Ecto neural progenitor cell (in vitro differentiated cells): ENCODE measurements at places on chromosomes 13 and 19.

- no peak for DNase-seq
These were observed 16.4 kb upstream of the PRR19 start for GRCh38 chr19:42285541-42285941.

DNA sequence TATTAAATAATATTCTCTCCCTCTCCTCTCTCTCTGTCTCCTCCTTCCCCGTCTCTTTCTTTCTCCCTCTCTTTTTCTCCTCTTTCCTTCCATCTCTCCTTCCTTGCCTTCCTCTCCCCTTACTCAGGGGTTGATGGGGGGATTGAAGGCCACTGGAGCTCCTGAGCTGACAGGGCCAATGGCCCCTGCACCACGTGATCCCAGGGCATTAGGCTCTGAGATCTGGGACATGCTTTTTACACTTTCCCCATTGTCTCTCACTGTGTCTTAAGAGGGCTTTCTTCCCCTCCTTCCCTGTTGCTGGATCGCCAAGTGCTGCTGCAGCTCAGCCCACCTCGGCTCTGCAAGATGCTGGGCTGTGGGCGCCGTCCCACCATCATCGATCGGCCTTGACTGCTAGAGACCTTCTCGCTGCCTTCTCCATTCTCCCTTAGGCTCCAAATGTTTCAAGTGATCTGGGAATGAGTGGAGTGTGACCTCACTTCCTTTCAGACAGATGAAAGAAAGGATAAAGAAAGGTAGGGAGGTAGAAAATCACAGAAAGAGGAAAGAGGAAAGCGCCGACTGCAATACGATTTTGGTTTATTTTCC, 42.2 kb downstream of the COL4A1 start:
- no peak for DNase-seq

DNA sequence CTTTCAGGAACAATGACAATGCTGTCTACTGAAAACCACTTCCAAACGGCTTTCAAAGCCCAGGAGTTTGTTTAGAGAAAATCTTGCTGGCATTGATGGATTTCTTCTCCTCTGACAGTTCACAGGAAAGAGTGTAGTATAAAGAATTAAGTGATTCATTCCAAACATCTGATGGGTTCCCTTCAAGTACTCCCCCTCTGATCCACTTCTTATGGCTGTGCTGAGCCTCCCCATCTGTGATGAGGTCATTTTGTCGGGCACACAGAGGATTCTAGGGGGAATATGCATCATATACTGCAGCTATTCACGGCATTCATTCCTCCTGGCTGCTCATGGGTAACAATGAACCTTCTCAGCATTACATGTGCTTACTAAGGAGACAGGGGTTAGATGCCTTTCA, 107.9 kb downstream of the RGCC start:
- no peak for DNase-seq

DNA sequence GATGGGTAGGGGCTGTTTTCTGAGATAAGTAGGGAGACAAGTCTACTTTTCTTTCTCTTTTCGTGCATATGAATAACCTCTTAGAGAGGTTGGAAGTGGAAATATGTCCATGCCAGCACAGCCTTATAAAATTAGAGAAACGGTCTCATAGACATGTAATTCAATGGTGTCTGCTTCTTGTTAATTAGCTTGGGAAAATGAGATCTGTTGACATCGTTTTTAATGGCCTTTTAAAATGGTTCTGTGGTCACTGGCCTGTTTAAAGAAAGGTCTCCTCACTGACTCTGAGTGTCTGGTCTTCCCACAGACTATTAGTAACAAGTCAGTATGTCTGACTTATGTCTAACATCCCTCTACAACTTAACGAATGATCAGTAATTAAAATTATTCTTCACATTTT, 487.1 kb downstream of the SLITRK6 start:
- no peak for DNase-seq

GRCh38 chr13:44667943-44668342, 91.8 kb upstream of the TSC22D1 start:
- DNase-seq: no peak

GRCh38 chr19:46886546-46887239, 25.9 kb downstream of the ARHGAP35 start:
- no peak for DNase-seq

GRCh38 chr13:40208517-40208916, 457.9 kb downstream of the FOXO1 start:
- DNase-seq: no peak

DNA sequence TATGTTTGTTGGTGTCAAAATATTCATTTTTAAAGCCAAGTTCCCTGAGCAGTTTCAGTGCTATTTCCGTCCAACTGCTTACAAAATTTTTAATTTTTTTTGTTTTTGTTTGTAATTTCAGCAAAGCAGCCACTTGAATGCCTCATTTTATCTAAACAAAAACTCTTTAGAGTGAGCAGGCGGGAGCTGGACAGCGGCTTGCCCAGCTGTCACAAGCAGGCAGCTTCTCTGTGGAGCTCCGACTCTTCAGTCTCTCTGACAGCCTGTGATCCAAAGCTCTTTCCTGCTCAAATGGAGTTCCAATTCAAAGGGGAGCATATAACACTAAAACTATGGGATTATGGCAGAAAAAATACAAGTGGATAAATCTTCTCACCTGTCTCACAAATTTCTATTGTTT, 618.3 kb upstream of the PCDH20 start:
- no peak for DNase-seq

DNA sequence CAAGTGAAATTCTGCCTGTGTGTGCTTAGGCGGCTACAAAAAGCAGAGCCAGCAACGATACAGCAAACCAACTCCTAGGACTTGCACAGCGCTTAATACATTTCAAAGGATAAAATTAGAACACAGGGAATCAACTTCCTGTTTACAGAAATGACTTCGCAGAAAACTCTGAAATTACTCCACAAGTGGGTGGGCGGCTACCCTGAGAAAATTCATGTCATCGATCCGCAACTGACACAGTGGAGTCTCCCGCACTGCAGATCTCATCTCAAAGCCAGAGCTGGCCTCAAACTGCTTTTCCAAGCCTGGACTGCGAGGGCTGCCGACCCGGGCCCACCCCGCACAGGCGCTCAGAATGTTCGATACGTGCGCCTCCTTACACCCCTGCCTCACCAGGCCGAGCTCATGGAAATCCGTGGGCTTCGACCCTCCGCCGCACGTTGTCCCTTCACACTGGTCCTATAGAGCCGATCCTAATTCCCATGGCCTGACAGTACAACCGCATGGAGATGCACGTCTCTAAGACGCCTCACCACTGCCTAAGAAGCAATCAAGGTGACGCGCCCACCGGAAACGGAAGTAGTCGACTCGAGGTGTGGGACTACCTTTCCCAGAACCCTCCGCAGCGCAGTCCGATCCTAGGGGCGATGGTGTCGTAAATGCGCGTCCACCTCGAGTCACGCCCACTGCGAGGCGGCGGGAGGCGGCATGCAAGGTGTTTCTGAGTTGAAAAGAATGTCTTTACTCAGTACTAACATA, at the start of gene ZNF229:
Gene ZNF229, minus strand, starts transcription at position 557 of the 759 bp plus-strand sequence. CDS start 5,625 bp downstream, outside the sequence.
- peak; percentile 92 for DNase-seq

DNA sequence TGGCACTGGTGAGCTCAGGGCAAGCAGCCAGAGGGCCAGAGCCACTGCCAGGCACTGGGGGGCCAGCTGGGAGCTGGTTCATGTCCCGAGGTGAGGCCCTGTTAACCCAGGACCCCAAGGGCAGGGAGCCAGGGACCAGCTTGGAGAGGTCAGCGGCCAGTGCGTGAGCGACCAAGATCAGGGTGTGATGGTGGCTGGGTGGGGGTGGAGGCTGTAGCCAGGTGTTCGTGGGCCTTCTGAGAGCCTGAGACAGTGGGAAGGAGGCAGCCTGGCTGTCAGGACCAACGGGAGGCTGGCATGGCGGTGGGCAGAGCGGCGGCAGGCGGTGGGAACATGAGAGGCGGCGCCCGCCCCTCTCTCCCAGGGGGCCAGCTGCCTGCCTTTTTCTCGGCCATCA, 8.1 kb upstream of the KPTN start:
- no peak for DNase-seq

GRCh38 chr13:102401265-102401664, 583 bp downstream of the FGF14 start:
- no peak for DNase-seq

GRCh38 chr19:18800636-18801035, 9.5 kb upstream of the COMP start:
- no peak for DNase-seq

DNA sequence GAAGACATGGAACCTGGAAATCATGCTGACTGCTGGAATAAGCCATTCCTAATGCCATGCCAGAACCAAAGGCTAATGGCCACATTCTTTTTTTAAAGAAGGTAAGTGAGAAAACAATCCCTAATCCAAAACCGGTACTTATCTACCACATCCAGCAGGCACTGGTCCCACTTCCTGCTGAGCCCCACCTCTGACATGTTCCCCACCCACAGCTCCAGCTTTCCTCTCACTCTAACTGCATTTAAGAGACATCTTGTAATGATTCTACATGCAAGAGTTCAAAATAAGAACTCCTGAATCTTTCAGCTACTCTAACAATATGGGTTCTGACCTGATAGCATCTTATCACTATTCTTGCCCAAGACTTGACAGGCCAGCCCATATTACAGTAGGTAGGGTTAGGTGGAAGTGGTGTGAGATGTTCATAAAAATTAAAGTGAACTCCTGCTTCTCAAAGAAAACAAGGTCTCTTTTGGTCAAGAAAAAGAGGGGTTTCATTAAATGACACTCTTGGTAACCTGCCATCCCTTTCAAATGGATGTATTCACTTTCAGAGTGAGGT, 41.9 kb downstream of the N4BP2L2 start:
- no peak for DNase-seq

DNA sequence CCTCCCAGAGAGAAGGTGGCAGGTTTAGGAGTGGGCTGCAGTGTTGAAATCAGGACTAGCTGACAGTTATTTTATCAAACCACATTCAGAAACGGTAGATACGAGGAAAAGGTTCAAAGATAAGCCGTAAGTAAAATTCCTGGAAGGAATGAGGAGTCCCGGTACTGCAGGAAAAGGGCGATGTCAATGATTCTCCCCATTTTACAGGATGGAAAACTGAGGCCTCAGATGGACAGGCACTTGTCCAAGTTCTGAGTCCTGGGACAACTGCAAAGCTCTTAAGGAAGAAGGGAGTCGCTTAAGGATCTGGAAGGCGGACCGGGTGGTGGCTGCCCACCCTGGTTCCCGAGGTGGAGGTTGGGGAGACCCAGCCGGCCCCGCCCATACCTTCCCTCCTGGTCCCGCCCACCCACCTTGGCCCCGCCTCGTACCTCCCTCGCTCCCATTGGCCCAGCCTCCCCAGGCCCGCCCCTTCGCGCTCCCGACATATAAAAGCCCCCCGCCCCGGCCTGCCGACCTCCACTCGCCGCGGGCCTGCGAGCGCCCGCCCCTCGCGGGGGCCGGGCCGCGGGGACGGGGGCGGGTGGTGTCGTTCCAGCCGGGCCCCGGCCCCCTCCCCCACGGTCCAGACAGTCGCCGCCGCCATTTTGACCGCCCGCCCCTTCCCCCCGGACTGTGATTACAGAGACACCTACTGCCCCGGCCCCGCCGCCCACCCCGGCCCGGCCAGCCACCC, 603 bp downstream of the RFX1 start:
- peak; percentile 95 for DNase-seq

DNA sequence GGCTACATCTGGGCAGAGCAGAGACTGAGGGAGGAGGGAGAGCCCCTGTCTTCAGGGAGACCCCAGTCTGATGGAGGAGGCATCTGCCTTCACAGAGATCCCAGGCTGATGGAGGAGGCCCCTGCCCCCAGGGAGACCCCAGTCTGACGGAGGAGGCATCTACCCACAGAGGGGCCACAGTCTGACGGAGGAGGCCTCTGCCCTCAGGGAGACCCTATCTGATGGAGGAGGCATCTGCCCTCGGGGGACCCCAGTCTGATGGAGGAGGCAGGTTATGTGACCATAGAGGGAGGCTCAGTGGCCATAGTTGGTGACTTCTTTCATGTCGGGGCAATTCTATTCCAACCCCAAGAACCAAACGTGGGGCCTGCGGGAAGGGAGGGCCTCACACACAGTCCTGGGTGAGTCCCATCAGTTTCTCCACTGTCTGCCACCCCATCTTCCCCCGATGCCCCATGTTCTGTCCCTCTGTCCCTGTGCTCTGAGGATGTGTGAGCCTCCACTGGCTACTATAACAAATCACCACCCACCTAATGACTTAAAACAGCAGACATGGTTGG, 14.3 kb downstream of the MISP start:
- DNase-seq: no peak

GRCh38 chr13:50636007-50636704, 207.3 kb downstream of the DLEU7 start:
- peak; percentile 62 for DNase-seq

DNA sequence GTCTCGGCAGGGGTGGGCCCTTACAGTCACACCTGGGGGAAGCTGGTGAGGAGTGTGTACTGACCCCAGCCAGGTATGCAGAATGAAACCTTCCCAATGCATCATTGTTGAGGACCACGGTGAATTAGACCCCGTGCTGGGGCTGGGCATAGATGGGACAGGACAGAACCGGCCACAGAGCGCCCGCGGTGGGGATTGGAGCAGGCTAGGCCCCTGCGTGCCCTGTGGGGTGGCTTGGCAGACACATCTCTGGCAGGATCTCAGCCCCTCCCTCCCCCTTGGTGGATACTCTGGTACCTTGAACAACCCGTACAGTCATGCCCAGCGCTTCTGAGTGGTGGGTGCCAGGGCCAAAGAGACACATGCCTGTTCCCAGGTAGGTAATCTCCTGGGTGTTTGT, 200.6 kb downstream of the TEX29 start:
- DNase-seq: peak; percentile 30

DNA sequence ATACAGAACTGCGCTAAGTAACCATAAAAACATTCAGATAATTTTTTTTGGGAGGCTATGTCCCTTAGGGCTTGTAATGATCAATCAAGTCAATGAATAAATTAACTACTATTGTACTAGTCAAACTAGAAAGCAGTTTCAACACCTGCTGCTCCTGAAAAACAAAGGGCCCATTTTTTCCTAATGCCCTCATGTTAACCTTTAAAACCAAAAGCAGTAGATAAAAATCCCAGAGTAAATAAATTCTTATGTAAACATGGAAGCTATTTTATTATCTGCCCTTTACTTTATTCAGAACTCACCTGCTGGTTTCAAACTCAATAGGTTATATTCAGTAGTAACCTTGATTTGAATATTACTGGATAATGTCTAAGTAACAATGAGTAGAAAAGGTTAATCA, 159.5 kb upstream of the STARD13 start:
- DNase-seq: no peak

DNA sequence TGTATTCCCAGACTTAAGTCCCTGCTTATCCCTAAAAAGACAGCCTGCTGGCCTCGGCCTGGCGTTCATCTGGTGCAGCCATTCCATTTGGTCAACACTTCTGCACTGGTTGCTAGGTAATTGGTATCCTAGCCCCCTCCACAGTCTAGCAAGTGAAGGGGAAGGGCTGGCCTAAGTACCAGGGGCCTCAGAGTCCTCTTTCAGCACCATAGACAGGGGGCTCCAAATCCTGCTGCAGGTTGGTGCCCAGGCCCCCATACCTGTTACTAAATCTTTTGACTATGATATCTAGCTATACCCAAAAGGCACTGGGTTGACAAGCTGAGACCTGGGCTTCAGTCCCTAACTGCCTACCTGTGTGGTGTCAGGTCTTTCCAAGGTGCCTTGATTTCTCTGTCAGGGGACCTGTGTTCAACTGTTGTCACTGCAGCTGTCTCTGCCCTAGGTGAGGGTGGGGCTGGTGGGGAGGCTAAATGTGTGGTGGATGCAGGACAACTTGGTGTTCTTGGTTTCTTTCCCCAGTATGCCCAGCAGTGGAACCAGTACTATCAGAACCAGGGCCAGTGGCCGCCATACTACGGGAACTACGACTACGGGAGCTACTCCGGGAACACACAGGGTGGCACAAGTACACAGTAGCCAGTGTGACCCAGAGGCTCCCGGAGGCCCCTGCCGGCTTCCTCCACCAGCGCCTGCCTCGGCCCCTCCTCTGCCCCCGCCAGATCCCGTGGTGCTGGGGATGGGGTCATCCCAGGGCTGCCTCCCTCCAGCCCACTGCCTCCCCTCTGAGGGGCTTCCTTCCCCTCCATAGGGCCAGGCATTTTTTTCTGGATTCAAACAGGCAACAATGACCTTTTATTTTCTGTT, 3.8 kb upstream of the CCDC97 start:
- no peak for DNase-seq
